GM13976 (cell line): ENCODE measurements at places on chromosomes 4 and X.

DNA sequence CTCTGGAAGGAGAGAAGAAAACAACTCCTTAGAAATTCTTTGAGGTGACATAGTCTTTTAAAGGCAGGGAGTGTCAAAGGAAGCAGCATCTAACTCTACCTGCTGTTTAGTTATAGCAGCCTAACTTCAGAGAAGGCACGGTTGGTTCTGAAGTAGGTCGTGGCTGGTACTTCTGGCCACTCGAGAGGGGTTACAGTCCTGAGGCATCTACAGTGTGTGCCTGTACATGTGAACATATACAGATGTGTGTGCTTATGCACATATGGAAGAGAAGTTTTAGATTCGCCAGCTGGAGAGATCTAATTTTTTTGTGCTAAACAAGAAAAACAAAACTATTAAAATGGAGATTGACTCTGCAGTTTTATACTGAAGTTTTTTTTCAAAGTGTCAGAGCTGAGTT is 52.7 kb downstream of the GATB start:
- DNase-seq = no peak

- DNase-seq = no peak
Observed at GRCh38 chr4:97624204-97624603, 519.1 kb downstream of the STPG2 start.

- DNase-seq = no peak
Observed at GRCh38 chr4:75907966-75908365, 5.7 kb upstream of the PPEF2 start.

DNA sequence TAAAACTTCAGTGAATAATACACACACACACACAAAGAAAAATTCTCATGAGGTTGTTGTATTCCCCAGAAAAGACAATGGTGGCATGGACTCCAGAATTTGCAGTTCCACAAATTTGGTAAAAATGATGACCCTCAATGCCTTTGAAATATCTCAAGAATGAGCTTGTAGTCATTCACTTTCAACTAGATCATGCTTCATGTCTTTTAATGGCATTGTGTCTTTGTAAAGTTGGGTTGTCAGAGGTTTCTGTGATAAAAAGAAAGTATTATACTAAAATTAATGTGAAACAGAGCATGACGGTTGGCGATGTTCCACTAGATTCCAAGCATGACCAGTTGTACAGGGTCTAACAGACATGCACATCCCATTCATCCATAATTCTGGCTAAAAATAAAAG is 685.0 kb upstream of the FRG1 start:
- DNase-seq = no peak

GRCh38 chr4:124710015-124710741 is 2.4 kb downstream of the ANKRD50 start:
- no peak for DNase-seq

DNA sequence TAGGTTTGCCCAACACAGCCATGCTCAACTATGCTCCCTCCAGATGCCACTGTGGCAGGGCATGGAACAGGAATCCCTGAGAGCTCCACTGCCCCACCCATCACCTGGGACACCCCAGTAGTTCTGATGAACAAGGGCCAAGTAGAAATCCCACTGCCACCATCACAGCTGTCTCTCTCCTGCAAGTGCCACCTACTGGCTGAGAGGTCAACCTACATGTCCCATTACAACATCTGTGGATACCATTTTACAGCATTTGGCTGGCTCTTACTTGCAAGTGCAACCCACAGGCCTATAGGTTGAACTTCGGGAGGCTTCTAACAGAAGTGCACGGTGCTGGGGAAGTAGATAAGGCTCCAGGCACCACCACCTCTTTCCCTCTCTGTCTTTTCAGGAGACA is 142.5 kb downstream of the CXXC4 start:
- no peak for DNase-seq

- no peak for DNase-seq
Observed at GRCh38 chr4:20839957-20840356, 139.7 kb downstream of the PACRGL start.

DNA sequence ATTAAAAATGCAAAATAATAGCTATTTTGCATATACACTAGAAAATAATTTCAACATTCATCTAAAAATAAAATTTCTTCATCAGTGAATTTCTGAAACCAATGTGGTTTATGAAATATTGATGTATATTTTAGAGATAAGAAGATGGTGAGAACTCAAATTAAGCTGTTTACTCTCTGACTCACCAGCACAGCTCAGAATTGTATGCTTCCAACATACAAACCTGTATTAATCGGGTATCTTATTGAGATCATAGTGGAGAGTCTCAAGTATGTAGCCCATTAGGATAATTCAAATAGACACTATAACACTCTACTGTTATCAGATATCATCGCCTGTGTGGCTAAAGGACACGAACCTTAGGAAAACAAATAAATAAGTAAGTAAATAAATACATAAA is 899.5 kb upstream of the INTU start:
- DNase-seq = no peak

- no peak for DNase-seq
Observed at GRCh38 chrX:43822014-43822413, 60.2 kb downstream of the MAOB start.

GRCh38 chr4:106587558-106587957 is 219.0 kb upstream of the GIMD1 start:
- DNase-seq = no peak

DNA sequence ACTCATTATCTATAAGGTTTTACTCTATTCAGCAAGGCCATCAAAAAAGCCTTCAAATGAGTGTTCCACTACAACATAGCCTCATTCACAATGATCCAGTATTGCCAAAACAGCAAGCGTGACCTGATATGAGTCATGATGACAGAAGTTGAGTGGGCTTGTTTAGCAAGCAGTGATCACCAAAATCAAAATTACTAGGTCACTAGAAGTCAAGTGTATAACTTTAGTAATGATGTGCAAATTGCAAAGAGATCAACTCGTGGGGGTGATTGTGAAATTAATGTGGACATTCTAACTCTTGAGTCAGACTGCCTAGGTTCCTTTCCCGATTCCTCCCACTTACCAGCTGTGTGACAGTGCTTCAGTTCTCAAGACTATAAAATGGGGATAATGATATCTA is 124.5 kb downstream of the CHM start:
- no peak for DNase-seq

GRCh38 chrX:77953302-77953701 is 16.1 kb downstream of the PGAM4 start:
- DNase-seq = no peak

DNA sequence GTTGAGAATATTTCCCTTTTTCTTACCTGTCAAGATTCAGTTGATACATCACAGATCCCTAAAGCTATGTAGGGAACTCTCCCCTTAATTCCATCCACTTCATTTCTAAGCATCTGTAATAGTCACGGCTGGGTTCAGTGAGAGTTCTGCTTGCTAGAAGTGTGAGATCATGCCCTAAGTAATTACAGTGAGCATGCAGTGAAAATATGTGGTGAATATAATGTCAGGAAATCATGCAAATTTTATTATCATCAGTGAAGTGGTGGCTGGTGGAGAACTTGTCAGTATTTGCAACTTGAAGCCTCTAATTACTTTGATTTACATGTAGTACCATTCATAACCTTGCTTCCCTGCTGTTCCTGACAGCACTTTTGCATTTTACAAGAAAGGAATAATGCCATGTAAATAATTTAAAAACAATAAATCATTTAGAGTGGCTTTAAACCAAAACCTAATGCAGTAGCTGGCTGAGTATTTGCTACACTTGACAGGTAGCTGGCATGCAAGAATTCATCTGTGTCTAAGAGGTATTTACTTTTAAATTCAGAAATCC is 28.3 kb upstream of the CFAP299 start:
- no peak for DNase-seq

DNA sequence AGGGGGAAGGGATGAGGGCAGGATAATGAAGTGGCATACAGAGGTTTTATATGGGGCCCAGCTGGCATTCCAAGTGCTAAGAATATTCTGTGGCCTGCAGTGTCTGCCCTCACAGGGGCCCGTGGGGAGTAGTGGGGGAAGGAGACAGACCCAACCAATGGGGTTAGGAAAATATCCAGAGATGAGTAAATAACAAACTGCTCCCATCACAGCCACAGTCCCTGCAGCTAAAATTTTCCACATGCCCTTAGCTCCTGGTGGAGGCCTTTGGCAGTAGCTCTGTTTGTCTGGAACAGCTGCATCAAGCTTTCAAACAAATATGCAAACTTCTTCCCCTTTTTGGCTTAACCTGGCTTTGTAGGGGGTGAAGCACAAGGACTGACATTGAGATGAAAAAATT is 3.1 kb downstream of the SRPX2 start:
- DNase-seq = no peak

GRCh38 chr4:8525383-8526120 is 54.6 kb upstream of the GPR78 start:
- DNase-seq = no peak

- DNase-seq = no peak
Observed at GRCh38 chr4:153223930-153224329, 19.7 kb downstream of the TRIM2 start.

DNA sequence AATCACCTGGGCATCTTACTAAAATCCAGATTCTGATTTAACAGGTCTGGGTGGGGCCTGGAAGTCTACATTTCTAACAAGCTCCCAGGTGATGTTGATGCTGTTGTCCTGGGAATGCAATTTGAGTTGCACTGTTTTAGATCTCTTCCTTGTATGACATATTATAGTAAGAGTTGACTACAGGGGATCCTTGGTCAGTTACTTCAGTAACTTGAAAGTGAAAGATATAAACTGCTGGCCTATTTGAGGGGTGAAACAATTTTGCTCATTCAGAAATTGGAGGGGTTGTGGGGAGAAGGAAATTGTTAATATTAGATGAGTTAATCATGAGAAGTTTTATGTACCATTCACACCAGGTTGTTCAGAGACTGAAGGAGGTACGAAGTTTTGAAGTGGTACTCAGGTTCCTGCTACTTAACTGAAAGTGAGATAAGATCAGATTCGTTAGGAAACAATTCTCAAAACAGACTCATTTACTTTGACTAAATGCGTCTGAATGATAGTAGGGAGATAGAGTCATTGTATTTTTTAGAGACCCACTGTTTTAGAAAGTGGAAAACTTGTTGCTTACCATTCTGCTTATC is 12.5 kb downstream of the SH2D1A start:
- no peak for DNase-seq

DNA sequence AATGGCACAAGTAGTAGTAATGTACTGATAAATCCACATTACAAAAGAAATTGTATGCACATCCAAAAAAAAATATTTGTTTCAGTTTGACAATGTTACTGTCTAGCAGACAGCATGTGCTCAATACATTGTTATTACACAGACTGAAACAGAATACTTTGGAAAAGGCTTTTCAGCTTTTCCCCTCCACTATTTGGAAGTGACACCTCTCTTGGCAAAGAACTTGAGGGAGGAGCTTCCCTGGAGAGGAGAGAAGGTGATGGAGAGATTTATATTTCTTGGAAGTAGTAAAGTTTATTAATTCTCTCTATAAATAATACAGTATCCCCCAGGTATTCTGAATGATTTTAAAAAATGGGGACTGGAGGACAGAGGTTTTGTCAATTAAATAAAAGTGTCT is 131.8 kb downstream of the SCFD2 start:
- no peak for DNase-seq

DNA sequence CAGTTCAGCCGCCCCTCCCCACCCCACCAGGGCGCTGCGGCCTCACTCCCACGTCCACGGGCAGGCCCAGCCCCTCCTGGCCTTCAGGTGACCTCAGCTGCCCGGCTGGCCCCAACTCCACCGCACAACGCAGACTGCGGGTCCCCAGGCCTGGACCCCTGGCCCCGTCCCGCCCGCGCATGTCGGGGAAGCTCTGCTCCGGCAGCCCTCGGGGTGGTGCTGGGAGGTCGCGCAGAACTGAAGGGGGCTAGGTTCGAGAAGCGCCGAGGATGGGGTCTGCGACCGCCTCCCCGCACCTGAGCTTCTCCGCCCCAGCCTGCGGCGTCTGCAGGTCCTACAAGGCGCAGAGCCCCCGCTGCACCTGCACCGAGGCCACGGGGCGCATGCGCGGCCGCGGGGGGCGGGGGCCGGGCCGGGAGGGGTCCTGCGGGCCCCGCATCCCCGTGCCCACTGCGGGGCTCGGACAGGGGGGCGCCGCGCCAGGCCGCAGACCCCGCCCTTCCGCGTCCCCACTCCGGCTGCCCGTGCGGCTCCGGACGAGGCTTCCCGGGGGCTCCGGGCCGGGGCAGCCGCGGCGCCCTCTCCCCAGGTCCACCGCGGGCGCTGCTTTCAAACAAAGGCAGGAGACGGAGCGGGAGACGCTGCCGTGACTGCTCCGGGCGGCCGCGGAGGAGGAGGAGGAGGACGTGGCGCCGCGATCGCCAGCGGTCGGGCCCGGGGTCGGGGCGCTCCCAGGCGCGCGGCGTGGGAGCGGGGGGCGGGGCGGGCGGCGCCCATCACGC is 672 bp upstream of the NAT8L start:
- no peak for DNase-seq

DNA sequence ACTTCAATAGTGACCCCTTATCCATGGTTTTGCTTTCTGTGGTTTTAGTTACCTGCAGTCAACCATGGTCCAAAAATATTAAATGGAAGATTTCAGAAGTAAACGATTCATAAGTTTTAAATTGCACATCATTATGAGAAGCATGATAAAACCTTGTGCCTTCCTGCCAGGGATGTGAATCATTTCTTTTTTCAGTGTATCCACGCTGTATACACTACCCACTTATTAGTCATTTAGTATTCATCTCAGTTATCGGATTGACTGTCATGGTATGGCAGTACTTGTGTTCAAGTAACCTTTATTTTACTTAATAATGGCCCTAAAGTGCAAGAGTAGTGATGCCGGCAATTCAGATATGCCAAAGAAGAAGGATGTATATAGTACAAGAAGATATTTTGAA is 37.7 kb upstream of the TASL start:
- no peak for DNase-seq

DNA sequence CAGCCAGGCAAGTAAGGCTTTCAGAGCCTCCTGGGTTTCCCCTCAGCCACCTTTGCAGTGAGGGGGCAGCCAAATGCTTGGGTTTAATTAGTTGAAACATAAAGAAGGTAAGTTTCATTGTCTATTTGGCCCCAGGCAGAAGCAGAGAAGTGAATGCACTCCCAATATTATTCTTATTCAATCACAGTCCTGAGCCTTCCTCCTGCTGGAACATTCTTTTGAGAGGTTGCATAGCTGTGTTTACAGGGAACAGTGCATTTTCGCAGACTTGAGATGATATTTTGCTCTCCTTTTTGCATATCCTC is 13.9 kb downstream of the SLC2A9 start:
- peak; percentile 66 for DNase-seq

- DNase-seq = no peak
Observed at GRCh38 chrX:41603596-41603995, 85.2 kb upstream of the GPR34 start.

GRCh38 chr4:75821966-75822365 is 80.3 kb downstream of the PPEF2 start:
- no peak for DNase-seq

DNA sequence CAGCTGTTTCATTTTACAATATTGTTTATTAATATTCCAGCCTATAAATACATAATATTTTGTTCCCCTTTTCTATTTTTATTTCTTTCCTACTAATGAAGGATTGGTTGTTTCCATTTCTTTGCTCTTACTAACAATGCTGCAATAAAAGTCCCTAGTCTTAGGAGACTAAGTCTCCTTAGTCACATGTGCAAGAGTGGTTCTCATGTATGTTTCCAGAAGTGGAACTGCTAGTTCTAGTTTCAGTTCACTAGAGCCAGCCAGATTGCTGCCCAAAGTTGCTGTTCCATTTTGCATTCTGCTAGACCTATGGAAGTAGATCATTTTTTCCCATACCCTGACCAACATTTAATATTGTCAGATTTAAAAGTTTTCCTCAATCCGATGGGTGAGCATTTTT is 44.3 kb downstream of the CNGA1 start:
- DNase-seq = peak; percentile 42

GRCh38 chr4:99447079-99447478 is 11.9 kb upstream of the ADH7 start:
- DNase-seq = no peak

GRCh38 chrX:3522101-3522650 is 175.7 kb upstream of the MXRA5 start:
- DNase-seq = no peak
